ENCODE measurements at places on chromosomes 1 and 21.
A peak's percentile ranks its signal among the peaks of the same experiment; 100 is the strongest.

DNA sequence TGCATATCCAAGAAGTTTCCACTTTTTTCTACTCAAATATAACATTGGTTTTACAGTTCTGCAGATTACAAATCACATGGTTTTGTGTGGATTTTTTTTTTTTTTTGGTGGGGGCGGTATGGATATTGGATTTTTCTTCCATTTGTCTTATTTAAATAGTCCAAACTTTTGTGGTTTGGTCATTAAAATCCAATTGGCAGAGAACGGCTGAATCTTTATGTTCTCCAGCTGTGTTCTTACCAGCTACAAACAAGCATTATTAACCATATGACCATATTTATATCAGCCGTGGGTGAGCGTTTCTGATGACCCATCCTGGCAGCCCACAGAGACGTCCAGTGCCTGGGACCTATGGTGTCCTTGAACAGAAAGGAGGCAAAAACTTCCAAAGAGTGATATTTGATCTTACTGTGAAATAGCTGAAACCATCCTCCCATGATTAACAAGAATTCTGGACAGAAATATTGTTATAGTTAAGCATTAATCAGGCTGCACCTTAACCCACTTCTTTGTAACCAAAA is 200.4 kb downstream of the LYPLAL1 start:
- no peak for DNase-seq

GRCh38 chr21:43306911-43307676 is 119.8 kb downstream of the SIK1 start:
- DNase-seq, result peak; percentile 82

- peak; percentile 66 for DNase-seq
Measured at GRCh38 chr21:25813917-25814316, 79.1 kb downstream of the GABPA start.

GRCh38 chr1:181140891-181141290 is 52.4 kb downstream of the IER5 start:
- DNase-seq, result no peak

DNA sequence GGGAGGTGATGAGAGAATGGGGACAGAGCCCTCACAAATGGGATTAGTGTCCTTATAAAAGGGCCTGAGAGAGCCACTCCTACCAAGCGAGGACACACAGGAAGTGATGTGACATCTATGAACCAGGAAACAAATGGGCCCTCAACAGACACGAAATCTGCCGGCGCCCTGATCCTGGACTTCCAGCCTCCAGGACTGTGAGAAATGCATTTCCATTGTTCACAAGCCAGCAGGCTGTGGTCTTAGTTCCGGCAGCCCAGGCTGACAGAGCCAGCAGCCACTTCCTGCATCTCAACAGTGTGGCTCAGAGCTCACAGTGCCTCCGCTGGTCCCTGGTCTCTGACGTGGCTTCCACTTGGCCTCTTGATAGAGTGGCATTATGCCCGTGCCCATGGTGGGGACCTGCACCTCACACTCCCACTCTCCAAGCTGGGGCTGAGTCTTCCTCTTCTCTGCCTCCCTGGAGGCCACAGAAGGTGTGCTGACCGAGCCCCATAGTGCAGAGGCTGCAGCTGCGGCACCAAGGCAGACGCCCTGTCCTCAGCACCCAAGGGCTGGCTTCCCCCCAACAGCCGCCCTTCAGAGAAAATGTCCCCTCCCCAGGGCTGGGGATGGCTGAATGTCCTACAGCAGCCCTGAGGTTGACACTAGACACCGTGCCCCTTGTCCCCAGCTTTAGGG is 44.9 kb downstream of the ACOT7 start:
- DNase-seq, result no peak

GRCh38 chr1:178649582-178650350 is 75.3 kb upstream of the RALGPS2 start:
- DNase-seq, result peak; percentile 76

GRCh38 chr1:115492880-115493279 is 148.9 kb upstream of the VANGL1 start:
- DNase-seq, result peak; percentile 63

GRCh38 chr21:38477226-38477625 is 21.1 kb downstream of the ERG start:
- DNase-seq, result no peak

DNA sequence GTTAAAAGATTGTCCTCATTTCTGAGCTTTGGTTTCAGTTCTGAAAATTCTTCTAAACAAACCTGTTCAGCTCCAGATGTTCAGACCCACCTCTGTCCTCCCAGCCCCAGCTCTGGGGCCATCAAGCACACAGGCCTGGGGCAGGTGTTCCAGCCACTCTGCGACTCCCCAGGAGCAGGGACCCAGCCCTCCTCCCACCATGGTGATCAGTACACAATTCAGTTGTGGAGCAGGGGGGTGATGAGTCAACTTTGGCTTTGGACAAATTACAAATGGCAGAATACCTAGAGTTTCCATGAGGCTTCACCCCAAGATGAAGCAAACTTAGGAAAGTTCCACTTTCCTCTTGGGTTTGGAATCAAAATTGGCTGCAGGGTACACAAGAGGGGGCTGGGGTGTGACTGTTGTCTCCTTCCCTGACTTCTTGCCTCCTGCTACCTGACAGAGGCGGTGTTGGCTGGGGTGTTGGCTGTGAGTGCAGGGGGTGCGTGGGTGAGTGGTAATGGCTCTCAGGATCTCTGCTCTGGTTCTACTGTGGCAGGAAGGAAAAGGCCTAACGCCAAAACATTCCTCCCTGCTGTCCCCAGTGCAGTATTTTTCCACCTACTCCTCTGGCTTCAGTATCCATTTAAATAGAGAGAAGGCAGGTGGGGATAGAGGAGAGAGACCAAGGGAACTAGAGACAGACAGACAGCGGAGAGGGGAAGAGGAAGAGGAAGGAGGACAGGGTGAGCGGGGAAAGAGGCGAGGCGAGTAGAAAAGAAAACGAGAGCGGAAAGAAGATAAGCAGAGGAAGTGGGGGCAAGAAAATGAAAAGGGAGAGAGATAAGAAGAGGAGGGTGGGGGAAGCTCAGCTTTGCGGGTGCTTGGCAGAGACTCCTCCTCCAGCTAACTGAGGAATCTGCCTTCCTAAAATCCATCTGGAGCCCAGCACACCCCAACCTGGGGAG is 20.6 kb upstream of the LRRN2 start:
- DNase-seq, result no peak

- DNase-seq, result no peak
Measured at GRCh38 chr1:154481053-154481452, 21.0 kb upstream of the TDRD10 start.

DNA sequence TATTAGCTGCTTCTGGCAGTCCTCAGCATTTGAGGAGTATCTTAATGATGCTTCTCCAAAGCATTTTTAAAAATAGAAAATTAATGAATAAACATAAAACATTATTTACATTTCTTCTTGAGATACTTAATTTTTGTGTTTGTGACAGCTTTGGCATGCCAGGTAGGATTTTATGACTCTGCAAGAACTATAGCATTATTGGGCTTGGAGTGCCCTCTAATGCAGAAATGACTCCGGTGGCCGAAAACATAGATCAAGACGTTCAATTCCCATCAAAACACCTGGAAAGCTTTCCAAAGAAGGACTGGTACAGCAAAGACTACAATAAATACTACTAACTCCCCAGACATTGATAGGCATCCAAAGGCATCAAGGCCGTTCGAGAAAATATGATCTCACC is 366.4 kb upstream of the CXADR start:
- DNase-seq, result no peak
